ENCODE measurements at places on chromosomes 13 and 19.
A peak's percentile ranks its signal among the peaks of the same experiment; 100 is the strongest.

DNA sequence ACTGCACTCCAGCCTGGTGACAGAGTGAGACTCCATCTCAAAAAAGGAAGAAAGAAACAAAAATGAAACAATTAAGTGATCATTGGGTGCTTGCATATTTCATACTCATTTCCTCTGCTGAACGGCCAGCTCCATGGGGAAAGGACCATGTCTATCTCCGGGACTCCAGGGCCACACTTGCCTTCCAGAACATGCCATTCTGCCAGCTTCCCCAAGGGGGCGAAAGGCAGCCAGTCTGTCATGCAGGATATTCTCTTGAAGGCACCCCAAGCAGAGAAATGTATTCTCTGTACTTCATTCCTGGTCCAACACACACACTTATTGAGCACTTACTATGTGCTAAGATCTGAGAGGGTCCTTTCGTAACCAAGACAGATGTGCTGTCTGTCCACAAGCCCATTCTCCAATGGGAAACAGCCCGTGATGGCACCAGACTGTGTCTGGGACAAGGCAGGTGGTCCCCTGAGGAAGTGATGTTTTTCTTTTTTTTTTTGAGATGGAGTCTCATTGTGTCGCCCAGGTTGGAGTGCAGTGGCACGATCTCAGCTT lies 10.2 kb upstream of the CARM1 start:
- DNase-seq: no peak

DNA sequence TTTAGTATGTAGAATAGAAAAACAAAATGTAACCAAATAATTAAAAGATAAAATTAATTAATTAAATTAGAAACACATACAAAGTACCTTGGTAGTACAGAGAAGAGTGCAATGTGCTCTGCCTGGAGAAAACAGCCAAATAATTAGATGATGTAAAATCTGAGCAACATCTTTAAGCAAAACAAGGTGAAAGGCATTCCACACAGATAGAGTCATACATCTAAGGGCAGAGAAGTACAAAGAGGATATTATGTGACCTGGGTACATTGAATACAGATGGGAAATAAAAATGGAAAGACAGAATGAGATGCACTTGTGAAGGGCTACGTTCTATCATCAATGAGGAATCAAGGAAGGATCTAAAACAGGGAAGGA lies 25.2 kb upstream of the FNDC3A start:
- DNase-seq: no peak

DNA sequence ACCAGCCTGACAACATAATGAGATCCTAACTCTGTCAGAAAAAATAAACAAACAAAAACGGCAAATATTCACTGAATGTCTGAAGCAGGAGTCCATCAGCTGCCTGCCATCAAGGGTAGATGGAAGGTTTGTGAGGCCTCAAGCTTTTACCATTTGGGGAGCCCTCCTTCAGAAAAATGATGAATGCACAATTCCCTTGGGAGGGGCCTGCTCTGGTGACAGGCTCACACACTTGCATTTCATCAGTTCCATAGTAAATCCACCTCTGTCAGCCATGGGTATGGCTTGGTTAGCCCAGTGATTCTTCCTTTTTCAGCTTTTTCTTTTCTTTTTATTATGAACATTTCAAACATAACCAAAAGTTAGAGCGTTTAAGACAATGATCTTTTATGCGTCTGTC lies 26.3 kb upstream of the KATNAL1 start:
- no peak for DNase-seq

DNA sequence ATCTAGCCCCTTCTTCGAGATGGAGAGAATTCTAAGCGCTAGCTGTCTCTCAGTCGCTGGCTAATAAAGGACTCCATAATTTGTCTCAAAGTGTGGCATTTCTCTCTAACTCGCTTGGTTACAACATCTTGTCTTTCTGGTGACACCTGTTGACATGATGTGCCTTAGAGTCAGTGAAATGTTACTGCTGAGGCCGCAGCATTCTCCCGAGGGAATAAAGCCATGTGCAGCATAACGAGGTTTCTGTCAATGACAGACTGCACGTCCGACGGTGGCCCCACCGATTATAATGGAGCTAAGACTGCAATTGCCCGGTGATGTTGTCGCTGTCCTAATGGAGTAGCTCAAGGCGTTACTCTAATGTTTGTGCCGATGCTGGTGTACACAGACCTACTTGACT lies 20.3 kb upstream of the GPR32 start:
- DNase-seq: no peak

DNA sequence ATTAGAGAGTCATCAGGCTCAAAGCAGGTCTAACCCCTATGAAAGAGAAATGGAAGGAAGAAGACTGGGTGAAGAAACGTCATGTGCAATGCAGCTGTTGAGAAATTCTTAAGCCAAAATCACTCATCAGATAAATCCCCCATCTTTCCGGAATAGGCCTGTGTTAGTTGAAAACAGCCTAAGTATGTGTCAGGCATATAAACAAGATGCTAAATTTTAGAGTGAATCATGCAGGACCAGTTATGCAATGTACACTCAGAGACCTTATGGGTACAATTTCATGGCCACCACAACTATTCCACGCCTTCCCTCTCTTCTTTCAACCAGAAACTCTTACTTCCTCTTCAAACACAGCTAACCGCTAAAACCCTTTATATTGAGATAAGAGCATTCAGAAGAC lies 717.7 kb upstream of the ATXN8OS start:
- DNase-seq: no peak

GRCh38 chr13:28505543-28506135 lies 10.7 kb upstream of the FLT1 start:
- DNase-seq: no peak

DNA sequence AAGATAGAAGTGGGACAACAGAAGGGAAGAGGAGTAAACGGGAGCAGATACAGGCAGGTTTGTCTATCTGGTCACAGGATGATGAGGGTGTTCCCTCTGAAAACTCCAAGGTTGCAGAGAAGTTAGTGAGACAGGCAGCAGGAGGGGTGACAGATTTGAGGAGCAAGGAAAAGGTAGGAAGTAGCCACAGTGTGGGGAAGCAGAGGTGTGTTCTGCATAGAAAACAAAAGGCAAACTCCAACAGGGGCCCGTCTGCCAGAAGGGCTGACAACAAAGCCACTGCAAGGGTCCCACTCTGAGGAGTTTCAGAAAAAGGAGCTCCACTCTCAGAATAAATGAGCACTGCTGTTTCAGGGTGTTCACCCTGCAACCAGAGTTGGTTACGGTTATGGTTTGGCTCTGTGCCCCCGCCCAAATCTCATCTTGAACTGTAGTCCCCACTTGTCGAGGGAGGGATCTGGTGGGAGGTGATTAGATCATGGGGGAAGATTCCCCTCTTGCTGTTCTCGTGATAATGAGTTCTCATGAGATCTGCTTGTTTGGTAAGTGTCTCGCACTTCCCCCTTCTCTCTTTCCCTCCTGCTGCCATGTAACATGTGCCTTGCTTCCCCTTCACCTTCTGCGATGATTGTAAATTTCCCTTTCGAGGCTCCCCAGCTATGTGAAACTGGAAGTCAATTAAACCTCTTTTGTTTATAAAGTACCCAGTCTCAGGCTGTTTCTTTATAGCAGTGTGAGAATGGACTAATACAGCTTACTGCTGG lies 32.1 kb downstream of the SMAD9 start:
- DNase-seq: no peak

DNA sequence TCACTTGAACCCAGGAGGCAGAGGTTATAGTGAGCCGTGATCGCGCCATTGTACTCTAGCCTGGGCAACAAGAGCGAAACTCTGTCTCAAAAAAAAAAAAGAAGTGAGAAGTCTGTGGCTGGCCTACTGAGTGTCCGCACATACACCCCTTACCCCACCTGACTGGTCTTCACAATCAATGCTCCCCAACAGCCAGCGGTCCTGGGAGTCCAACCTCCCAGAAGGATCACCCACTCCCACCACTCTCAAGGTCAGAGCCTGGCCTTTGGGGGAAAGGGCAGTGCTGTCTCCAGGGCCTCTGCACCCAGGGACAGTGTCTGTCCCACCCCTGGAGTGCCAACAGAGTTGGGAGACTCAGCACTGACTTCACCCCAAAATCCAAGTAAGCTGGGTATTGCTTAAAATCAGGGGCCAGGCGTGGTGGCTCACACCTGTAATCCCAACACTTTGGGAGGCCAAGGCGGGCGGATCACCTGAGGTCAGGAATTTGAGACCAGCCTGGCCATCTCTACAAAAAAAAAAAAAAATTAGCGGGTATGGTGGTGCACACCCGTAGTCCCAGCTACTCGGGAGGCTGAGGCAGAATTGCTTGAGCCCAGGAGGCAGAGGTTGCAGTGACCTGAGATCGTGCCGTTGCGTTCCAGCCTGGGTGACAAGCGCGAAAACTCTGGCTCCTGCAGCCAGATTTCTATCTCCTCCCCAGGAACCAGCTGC lies 2.3 kb upstream of the CD320 start:
- DNase-seq: no peak

DNA sequence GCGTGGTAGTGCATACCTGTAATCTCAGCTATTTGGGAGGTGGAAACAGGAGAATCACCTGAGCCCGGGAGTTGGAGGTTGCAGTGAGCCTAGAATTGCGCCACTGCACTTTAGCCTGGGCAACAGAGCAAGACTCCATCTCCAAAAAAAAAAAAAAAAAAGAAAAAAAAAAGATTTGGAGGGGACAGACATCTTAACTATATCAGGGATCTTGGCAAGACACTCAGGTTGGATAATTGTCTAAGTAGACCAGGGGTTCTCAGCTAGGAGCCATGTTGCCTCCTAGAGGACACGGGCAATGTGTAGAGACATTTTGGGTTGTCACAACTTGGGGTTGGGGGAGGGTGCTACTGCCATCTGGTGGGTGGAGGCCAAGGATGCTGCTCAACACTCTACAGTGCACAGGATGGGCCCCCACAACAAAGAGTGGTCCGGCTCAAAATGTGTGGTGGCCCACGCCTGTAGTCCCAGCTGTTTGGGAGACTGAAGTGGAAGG lies 1.9 kb upstream of the ZNF580 start:
- no peak for DNase-seq

GRCh38 chr13:94080527-94080926 lies 399.0 kb downstream of the DCT start:
- DNase-seq: no peak

DNA sequence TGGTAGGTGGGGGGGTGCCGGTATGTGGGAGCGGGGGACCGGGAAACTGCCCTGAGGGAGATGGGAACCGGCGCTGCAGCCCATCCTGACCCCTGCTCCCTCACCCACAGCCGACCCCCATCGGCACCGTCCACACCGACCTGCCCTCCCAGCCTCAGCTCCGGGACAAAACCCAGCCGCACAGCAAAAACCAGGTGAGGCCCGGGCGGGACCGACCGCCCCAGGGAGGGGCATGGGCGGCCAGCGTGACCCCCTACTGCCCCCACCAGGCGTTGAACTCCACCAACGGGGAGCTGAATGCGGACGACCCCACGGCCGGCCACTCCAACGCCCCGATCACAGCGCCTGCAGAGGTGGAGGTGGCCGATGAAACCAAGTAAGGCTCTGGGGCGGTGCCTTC lies 35.9 kb downstream of the BTBD2 start:
- DNase-seq: no peak

DNA sequence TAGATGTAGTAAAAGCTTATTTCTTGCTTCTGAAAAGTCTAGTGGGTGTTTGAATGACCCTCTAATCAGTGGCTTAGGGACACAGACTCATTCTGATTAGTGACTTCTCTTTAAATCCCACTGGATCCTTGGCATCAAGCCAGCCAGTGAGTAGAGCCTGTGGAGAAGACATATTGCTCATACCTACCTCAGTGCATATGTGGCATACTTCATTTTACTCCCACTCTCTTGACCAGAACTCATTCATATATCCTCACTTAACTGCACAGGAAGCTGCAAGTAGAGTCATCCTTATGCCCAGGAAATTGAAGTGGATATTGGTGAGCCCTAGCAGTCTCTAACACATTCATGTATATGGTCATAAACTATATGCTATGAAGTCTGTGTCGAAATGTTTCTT lies 148.3 kb downstream of the PDS5B start:
- no peak for DNase-seq

GRCh38 chr19:55305491-55305890 lies 19.6 kb downstream of the TMEM150B start:
- DNase-seq: peak; percentile 32

DNA sequence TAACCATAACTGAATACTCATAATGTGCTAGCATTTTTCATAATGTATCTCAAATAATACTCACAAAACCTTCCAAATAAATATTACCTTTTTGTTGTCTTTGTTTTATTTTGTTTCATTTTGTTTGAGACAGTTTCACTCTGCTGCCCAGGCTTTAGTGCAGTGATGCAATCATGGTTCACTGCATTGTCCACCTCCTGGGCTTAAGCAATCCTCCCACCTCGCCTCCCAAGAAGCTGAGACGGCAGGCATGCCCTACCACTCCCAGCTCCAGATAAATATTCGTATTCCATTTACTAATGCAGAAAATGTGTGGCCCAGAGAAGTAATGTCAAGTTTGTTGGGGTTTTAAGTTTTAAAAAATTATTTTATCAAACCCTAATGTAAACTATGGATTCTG lies 739.1 kb downstream of the GPC5 start:
- no peak for DNase-seq

Data from NCI-H526 treated with DMSO at 0.1 percent for 48 hours (cell line).